ENCODE measurements at places on chromosomes 7 and 10.

- no peak for DNase-seq
Observed at GRCh38 chr7:88115258-88115796, 104.5 kb downstream of the SRI start.

GRCh38 chr10:114356751-114357514 lies 47.4 kb downstream of the AFAP1L2 start:
- no peak for DNase-seq

- DNase-seq: no peak
Observed at GRCh38 chr7:142569851-142570250, 179.4 kb upstream of the PRSS1 start.

- DNase-seq: no peak
Observed at GRCh38 chr10:90227786-90228185, 526.4 kb downstream of the KIF20B start.

- no peak for DNase-seq
Observed at GRCh38 chr7:138429577-138430250, 30.3 kb upstream of the TRIM24 start.

- DNase-seq: no peak
Observed at GRCh38 chr7:2821842-2822507, 22.1 kb downstream of the GNA12 start.

GRCh38 chr10:14652067-14652466 lies 122.6 kb downstream of the FAM107B start:
- no peak for DNase-seq

GRCh38 chr10:56178210-56178609 lies 182.8 kb downstream of the ZWINT start:
- DNase-seq: no peak

DNA sequence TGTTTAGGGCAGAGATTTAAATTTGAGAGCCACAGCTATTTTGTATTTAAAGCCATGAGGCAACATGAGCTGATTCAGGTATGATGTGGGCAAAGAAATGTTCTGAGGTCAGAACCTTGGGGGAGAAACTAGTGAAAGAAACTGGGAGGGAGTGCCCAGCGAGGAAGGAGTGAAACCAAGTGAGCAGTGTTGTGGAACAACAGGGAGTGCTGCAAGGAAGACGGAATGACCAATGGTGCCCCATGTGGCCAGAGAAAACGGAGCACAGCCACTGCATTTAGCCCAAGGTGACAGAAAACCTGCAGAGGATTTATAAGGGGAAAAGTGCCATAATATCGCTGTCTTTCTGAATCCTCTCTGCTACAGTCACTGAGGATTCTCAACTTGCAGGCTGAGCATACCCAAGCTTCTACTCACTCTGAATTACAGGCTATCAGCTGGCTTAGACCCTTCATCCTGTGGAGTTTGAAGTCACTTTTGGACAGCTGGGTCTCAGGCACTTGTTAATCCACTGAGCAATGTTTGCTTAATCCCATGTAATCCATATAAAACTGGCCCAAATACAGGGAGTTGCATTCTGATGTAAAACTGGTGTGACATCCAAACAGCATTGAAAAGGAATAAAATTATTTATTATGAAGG lies 777.3 kb downstream of the CCSER2 start:
- DNase-seq: peak; percentile 1

DNA sequence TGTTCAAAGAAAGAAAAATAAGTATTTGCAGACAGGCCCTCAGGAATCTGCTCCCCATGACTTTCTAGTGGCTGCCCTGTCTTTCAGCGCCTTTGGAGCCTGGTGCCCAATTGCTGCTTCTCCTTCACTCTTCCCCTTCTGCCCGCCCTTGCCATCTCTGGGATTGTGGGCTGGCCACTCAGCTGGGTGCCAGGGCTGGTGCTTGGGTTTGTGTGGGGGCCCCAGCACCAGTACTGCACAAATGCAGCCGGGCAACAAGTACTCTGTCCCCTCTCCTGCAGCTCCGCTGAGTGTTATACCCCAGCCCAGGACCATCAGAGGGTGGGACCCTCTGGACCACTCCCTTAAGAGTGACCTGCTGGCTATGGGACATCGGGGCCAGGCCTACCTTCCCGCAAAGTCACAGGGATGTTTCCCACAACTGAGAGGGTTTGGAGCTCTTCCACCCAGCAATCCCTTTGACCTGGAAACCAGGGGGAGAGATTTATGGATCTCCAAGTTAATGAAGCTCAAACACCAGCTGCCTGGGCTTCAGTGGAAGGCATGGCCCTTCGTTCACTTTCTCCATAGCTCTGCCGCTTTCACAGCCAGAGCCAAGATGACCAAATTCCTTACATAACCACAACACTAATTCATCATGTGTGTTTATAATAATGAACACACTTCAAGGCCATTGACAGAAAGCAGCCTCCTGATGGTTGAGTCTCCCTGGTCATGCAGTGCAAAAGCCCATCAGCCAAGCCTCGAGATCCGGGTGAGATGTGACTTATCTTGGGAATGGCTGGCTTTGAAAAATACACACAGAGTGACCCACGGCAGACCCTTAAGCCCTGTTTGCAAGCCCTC lies 313.9 kb upstream of the ZNF32 start:
- DNase-seq: no peak

DNA sequence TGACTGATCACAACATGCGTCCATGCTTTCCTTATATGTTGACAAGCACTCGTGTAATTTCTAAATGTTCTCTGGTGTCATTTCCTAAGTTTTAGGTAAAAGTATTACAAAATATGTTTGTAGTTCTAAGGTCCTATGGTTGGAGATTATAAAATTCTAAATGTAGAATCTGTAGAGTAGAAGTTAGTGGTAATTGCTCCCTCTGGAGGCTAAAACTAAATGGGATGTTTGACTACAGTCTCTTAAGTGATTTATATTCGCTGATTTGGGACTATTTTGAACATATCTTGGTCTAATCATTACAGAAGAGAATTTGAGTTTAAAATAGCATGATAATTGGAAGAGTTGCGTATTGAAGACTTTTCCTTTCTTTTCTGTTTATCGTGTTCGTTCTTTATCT lies 74.1 kb downstream of the ZMYND11 start:
- DNase-seq: no peak

DNA sequence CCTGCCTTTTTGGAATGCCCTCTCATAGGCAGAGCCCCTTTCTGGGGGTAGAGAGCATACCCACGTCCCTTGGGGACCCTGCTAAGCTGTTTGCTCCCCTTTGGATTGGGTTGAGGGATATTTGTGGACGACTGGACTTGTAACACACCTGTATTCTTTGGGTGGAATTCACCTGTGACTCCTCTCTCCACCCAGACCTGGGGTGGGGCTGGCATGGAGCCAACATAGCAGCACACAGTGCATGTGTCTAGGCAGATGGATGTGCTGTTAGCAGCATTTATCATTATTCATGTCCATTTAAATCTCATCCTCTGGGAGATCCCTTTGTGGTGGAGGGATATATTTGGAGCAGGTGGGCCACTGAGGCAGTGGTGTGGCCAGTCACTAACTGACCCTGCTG lies 51.0 kb downstream of the CDH23 start:
- no peak for DNase-seq

DNA sequence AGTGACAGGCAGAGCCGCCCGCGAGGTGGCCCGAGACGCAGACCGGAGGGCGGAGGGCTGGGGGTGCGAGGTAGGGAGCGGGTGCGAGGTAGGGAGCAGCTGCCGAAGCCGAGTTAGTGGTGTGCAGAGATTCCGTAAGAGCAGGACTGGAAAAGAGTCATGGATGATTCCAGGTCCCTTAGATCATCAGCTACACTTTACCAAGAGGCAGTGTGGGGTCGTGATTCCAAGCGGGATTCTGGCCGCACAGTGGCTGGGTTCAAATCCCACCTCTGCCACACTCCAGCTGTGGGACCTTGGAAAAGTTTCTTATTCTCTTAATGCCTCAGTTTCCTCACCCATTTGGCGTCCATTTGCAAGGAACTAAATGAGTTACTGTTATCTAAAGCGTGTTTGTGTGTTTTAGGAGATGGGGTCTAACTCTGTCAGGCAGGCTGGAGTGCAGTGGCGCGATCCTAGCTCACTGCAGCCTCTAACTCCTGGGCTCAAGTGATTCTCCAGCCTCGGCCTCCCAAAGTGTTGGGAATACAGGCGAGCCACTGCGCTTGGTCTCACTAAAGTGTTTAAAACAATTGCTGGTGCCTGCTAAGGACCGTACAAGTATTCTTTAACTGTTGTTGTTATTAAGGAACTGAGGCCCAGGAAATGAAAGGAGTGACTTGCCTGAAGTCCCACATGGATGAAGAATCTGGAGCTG lies 1.1 kb downstream of the NDUFB2 start:
- no peak for DNase-seq

DNA sequence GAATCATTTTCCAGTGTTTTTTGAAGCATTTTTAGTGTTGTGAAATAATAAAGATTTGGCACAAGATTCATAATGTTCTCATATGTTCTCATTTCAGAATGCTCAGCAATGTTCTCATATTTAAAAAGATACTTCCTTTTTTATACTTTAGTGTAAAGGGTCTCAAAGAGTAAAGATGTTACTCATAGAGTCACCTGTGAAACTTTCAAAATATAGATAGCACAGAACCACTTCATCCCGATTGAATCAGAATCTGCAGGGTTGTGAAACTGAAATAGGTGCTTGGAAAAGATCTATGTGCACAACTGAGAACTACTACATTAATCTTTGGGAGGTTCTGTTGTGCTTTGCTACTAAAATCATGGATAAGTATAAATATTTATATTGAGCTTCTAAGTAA lies 144.7 kb downstream of the MDFIC start:
- DNase-seq: no peak

DNA sequence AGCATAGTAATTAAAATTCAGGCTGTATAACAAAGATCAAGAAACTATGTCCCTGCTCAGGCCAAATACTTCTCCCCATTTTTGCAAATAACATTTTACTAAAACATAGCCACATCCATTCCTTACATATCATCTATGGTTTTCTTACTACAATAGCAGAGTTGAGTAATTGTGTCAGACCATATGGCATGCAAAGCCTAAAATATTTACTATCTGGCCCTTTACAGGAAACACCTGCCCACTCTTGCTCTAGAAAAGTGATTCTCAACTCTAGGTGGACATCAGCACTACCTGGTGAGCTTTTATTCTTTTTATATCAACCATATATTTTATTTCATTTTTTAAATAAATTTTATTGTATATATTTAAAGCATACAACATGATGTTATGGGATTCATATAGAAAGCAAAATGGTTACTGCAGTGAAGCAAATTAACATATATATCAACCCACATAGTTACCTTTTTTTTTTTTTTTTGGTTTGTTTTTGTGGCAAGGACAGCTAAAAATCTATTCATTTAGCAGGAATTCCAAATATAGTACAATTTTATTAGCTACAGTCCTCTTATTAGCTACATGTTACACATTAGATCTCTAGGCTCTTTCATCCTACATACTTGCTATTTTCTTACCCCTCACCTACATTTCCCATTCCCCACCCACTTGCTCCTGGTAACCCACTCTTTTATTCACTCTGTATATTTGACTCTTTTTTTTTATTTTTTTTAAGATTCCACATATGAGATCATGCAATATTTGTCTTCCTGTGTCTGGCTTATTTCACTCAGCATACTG lies 19.6 kb downstream of the ABI1 start:
- DNase-seq: no peak

Measured in LNCaP clone FGC (cell line).